ELR (cell line): ENCODE measurements at places on chromosomes 12 and 14.
A peak's percentile ranks its signal among the peaks of the same experiment; 100 is the strongest.

GRCh38 chr12:131795690-131796410 is 32.3 kb upstream of the MMP17 start:
- DNase-seq, result no peak

GRCh38 chr12:24751181-24751580 is 197.7 kb downstream of the BCAT1 start:
- DNase-seq, result peak; percentile 42

GRCh38 chr14:102630405-102630804 is 38.0 kb downstream of the RCOR1 start:
- DNase-seq, result no peak

DNA sequence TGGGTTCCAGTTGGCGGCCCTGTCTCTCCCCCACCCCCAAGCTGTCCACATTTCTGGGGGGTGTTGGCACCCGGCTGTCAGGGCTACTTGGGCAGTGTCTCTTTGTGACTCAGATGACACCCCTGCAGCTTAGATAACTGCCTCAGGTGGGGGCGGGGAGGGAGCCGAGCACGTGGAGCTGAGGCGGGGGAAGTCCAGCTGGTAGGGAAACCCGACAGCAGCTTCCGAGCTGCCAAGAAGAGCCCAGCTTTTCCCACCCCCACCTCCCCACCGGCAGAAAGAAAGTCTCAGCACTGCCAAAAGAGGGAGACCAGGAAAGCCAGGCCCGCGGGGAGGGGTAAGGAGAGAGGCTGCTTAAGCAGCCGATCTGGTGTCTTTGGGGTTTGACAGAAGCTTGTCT is 1.4 kb downstream of the LRTM2 start:
- DNase-seq, result no peak

DNA sequence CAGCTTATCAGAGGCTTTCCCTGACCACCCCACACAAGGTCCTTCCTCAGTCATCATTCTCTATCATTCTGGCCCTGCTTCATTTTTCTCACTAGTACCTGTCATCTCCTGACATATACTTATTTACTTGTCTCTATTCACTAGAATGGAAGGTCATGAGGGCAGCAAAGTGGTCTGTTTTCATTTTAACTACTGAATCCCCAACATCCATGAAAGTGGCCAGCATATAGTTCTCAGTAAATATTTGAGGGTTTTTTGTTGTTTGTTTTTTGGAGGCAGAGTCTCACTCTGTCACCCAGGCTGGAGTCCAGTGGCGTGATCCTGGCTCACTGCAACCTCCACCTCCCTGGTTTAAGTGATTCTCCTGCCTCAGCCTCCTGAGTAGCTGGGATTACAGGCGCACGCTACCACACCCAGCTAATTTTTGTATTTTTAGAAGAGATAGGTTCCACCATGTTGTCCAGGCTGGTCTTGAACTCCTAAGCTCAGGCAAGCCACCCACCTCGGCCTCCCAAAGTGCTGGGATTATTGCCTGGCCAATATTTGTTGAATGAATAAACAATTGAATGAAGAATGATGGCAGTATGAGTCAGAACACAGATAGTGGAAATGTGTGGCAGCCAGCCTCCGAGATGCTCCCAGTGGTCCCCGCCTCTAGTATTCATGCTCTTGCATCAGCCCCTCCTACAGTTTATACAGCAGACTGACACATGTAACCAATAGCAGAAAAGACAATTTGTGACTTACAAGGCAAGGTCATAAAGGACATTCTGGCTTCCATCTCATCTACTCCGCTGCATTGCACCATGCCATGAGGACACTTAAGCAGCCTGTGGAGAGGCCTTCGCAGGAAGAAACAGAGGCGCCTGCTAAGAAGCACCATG is 7.0 kb upstream of the ANO6 start:
- DNase-seq, result peak; percentile 75

DNA sequence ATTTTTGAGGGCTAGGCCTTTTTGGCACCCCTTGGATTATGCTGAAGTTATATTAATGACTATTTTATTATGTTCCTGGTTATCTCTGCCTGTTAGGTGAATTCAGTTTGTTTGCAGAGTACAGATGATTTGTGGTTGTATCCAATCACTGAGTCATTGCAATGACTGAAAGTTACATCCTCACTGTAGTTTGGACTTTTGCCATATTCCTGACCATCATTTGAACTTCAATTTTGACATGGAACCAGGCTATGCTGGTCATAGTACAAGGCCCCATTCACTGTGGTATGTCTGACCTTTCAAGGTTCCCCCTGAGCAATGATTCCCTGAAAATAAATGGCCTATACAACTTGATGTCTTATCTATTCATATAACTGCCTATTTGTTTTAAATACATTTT is 621.0 kb downstream of the CCER1 start:
- peak; percentile 36 for DNase-seq

- peak; percentile 47 for DNase-seq
Observed at GRCh38 chr12:11884706-11885105, 186.0 kb upstream of the BCL2L14 start.
